Stimulated activated CD8-positive, alpha-beta memory T cell treated with anti-CD3 and anti-CD28 coated beads, Interleukin-4, amount 100 ng/mL, for 24 hours (primary cell): ENCODE measurements at places on chromosomes 16 and 17.

DNA sequence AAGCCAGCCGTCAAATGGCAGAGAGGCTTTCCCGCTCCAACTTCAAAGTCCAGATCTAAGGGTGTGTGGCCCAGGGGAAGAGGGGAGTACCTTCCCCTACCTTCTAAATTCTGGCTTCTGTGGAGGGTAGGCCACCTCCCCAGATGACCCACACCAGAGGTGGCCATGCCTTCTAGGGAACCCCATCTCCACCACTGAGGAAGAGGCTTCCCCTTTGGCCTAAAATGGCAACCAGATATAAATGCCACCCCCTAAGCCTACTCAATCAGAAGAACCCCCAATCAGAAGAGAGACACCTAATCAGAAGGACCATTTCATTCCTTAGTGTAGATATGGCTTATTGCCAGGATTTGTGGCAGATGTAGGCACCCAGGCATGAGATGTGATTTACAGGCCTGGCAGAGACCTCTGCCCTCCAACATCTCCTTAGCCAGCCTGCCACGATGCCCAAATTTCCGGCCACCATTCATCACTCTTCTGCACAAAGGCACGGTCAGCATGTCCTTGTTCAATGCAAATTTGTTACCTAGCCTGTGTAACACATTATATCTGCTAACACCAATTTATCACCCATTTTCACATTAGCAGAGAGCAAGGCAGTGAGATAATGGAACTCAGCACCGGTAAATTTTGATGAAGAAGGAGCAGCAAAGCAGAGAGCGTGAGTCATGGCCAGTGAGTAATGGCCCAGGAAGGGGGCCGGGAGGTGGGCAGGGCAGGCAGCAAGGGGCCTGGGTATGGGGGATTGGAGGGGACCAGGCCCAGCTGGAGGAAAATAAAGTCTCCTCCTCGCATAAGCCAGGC lies 1.2 kb upstream of the MGAT5B start:
- no peak for DNase-seq

DNA sequence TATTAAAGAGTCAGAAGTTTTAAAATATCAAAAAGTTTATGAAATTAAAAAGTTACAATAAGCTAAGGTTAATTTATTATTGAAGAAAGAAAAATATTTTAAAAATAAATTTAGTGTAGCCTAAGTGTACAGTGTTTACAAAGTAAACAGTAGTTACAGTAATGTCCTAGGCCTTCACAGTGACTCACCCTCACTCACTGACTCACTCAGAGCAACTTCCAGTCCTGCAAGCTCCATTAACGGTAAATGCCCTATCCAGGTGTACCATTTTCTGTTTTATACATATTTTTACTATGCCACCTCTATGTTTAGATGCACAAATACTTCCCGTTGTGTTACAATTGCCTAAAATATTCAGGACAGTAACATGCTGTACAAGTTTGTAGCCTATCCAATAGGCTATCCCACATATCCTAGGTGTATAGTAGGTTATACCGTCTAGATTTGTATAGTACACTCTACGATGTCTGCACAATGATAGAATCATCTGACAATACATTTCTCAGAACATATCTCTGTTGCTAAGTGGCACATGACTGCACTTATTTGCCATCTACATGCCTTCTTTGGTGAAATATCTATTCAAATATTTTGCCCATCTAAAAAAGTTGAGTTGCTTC lies 67.2 kb upstream of the WSB1 start:
- no peak for DNase-seq

- DNase-seq, result peak; percentile 61
Measured at GRCh38 chr16:75074920-75075687, 41.5 kb downstream of the LDHD start.

- no peak for DNase-seq
Measured at GRCh38 chr17:7215136-7215638, 4.4 kb downstream of the DLG4 start.
